NCI-H2171 treated with DMSO at 0.1 percent for 48 hours (cell line): ENCODE measurements at places on chromosomes 3 and 15.
A peak's percentile ranks its signal among the peaks of the same experiment; 100 is the strongest.

DNA sequence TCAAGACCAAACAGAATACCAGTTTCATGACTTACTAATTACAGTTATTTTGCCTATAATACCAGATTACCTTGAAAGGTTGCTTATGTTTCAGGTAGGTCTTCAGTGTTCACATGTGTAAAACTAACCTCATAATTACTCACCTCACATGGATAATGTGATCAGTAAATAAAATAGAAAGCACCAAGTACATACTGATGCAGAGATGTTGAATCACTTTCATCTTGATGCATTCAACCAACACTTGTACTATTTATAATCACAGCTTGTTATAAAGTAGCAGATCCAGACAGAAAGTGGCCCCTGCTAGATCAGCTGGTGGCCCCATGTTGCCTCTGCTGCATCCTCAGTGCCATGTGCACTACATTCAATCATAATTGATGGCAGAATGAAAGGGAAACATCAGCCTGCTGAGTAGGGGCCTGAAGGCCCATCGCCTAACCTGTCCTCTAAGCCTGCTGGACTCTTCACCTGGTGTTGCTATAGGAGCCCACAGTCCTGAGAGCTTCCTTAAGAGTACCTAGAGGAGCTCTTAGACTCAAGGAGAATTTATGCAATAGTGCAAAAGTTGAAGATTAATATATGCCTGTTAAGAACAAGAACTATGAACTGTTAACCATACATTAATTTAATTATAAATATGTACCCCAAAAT lies 154.3 kb downstream of the PLCL2 start:
- DNase-seq = no peak

DNA sequence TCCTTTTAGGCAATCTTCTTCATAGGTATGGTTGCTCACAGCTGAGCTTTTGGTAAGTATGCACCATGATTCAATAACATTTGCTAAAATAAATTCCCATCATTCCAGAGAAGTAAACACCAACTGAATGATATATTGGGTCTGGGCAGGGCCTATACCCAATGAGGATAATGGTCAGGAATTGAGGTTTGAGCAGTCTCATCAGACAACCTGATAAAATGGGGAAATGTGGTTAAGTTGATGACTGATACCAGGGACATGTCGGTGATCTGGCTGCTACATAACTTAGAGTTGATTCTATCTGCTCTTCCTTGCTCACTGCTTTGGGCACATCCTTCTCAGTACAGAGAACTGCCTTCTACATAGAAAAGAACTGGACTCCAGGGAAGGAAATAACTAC lies 92.9 kb downstream of the GPR156 start:
- DNase-seq = no peak

- DNase-seq = peak; percentile 66
These were observed 186.7 kb upstream of the CDIN1 start for GRCh38 chr15:36392676-36393266.

DNA sequence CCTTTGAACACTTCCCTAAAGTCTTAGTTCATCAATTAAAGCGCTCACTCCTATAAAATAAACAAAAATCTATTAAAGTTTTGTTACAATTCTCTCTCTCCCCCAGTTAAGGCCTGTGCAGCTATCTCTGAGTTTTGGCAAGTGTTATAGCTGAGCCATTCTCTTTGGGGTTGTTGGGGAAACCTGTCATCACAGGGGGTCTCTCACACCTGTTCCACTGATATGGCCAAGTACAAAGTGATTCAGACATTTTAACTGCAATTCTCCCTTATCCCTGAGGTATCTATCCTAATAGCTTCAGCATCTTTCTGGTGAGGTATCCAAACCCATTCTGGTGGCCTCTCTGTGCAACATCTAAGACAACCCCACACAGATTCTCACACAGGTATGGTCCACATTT lies 116.4 kb downstream of the UNC13C start:
- DNase-seq = no peak

GRCh38 chr15:26179906-26180305 lies 316.8 kb upstream of the ATP10A start:
- DNase-seq = peak; percentile 62

- no peak for DNase-seq
These were observed 271.7 kb upstream of the MEIS2 start for GRCh38 chr15:37372064-37372463.

DNA sequence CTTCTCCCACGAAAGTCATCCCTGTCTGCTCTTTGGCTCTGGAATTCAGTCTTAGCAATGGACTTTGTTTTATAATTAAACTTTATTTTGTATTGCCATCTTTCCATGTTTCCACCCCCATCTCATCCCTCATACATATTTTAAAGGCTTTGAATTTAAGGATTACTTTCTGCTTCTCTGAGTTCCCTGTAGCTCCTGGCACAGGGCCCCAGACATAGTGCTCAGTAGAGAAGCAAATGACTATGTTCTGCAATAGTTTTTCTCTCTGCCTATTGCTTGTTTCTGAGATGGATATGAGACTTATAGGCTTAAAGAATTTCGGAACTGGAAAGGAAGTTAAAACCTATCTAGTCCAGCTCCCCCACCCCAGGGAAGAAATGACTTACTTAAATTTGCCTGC lies 197.0 kb downstream of the LPP start:
- no peak for DNase-seq

DNA sequence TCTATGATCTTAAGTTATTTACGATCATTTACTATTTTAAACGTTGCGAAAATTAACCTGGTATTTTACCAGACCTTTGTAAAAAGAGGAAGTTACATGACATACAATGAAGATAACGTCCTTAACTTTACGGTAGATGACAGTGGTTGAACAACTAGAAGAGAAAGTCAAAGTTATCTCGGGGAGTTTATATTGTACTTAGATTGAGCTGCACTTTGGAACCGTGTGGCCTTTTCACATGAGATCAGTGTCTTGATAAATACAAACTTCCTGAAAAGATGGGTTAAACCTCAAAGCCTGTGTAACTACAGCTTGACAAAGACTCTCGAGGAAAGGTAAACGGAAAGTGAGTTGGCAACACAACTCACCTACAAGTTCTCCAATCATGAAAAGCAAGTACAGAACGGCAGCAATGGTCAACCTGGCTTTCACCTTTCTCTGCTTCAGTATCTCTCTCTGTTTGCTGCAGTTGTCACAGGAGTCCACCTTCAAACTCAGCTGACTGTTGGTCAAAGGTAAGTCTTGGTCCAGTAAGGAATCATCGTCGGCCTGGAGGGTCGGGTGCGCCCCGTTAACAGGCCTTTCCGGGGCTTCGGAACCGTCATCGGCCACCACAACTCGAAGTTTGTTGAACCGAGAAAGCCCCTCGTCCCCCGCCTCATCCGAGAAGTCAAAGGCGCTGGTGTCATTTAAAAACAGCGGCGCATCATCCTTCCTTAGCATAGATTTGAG lies 793 bp downstream of the SLC30A4 start:
- no peak for DNase-seq

- DNase-seq = no peak
These were observed 317.5 kb upstream of the THRB start for GRCh38 chr3:24812116-24812515.
